Urothelium cell line (cell line): ENCODE measurements at places on chromosomes 16 and 17.

GRCh38 chr17:36768394-36768793 is 167.0 kb downstream of the MRM1 start:
- no peak for DNase-seq

- DNase-seq, result no peak
These were observed 41.5 kb downstream of the KANSL1 start for GRCh38 chr17:46151762-46152161.

- DNase-seq, result no peak
These were observed 33.4 kb downstream of the VAC14 start for GRCh38 chr16:70767377-70768202.

GRCh38 chr17:11874756-11875155 is 122.5 kb downstream of the ZNF18 start:
- DNase-seq, result no peak

GRCh38 chr16:51981725-51982124 is 565.2 kb downstream of the TOX3 start:
- no peak for DNase-seq

- DNase-seq, result no peak
These were observed 10.6 kb upstream of the LHX1 start for GRCh38 chr17:36926701-36927100.

GRCh38 chr17:68568581-68568980 is 32.6 kb downstream of the FAM20A start:
- no peak for DNase-seq

DNA sequence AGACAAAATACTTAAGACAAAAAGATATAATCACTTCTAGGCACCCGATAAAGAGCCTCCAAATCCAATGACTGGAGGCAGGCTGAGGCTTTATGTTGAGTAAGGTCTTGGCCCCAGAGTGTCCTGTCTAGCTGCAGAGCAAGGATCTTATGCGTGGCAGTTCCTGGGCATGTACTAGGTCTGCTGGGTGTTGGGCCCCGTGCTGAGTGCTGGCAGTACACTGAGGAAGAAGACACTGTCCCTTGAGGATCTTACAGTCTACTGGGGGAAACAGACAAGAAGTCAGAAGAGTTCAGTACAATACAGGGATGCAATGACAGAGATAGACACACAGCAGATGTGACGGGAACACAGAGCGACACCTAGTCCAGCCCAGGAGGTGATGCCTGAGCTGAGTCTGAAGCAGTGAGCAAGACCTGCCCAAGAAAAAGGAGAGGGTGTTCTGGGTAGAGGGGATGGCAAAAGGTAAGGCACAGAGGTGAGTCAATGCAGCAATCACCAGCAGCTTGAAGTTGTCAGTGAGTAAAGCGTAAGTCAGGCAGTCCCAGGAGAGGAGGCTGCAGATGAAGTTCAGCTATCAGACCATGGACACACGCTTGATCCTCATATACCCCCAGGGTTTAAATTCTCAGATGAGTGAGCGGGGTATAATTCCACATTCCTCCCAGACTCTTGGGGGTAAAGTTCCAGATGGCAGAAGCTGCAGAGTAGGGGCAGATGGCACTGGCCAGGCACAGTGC is 18.1 kb downstream of the MAP3K14 start:
- no peak for DNase-seq

DNA sequence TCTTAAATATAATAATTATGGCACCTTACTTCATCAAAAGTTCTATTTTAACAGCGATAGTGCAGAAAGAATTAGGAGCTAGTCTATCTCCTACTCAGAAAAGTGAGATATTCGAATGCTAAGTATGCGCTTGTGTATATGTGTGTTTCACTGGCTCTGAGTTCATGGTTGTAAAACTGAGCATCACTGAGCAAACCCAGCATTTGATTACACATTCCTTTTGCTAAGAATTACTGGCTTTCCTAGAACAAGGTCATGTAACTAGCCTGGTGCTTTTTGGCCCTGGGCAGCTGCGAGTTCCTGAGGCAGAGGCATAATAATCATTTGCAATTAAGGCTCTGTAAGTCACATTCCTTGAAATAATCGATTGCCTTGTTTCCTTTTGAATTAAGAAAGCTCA is 157.2 kb downstream of the SNX29 start:
- DNase-seq, result no peak
